Left cardiac atrium (tissue), 4 donors: ENCODE measurements at places on chromosomes 1 and 21. TPM values are rescaled to one million over a fixed set of nuclear protein-coding genes. Genes with fewer than 3 reads are reported as not detected.

The SSBP3 gene
- total RNA-seq = 23.9 TPM

The FMOD gene
- 51.6 TPM for total RNA-seq

The CDC42 gene
- total RNA-seq = 149 TPM

The CD1E gene
- total RNA-seq = not detected

The AGRN gene
- total RNA-seq = 25.7 TPM

GRCh38 chr1:9442278-9442846 is 96.9 kb upstream of the SLC25A33 start:
- DNase-seq = no peak

DNA sequence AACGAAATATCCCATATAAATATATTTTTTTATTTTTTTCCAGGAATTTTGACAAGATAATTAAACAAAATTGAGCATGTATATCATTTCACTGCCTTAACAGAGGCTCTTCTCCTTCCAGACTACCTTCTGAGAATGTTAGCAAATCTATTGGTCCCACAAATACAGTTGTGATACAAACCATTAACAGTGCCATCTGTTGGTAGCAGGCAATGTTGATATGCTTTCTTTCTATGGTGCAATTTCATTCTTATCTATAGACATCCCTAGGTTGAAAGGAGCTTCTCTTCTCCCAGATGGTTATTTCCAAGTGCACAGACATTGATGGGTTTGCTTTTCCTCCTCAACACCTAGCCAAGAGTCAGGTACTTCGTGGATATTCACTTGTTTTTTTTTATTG is 303.6 kb downstream of the USH2A start:
- DNase-seq = no peak

GRCh38 chr1:86823821-86824500 is 90.0 kb downstream of the SELENOF start:
- DNase-seq = no peak

- no peak for DNase-seq
These were observed 131.6 kb downstream of the AJAP1 start for GRCh38 chr1:4786055-4786454.

DNA sequence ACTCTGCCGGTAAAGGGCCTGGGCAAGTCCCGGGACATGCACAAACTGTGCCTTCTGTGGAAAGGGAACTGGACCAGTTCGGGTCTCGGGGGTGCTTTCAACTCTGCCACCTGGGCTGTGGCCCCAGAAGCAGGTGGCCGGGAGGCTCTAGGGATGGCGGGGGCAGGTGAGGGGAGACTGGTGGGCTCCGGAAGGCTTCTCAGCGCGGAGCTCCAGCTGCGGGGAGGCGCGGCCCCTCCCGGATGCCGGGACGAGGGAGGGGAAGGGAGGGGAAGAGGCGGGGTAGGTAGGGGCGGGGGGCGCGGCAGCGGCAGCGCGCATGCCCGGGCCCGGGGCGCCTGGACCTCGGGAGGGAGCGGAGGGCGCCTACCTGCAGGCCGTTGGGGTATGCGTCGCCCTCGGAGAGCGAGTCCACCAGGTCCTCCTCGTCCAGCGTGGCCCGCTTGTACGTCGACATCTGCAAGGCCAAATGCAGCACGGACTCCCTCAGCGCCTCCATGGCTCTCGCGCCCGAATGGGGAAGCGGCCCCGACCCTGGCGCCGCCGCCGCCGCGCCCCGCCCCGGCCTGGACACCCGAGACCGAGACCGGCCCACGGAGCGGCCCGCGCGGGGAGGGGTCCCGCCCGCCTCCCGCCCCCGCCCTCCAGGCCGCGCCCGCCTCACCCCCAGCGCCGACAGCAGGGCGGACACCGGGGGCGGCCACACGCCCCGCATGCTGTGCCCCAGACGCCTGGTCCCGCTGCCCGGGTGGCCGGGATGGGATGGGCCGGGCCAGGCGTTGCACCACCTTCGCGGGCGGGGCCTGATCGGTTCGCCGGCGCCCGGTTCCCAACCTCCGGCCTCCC is at the start of gene ECE1:
ECE1 (minus strand) TSS at position 764 of the 846 bp plus-strand sequence; CDS start at position 715, 49 bp downstream.
- DNase-seq = no peak

GRCh38 chr1:15952317-15953258 is 23.3 kb downstream of the ZBTB17 start:
- DNase-seq = no peak

DNA sequence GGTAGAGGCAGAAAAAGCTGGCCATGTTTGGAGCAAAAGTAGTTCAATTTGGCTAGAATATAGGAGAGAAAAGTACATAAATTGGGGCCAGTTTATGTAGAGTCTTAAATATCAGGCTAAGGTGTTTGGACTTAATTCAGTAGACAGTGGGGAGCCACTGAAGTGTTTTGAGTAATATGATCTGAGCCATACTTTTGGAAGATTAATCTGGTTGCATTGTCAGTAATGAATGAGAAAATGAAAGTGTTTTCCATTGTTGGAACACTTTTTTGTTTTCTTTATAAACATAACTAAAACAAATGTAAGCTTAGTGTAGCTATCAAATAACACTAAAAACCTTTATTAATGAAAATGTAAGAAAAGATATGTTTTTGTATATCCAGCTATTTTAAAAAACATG is 42.1 kb downstream of the POU2F1 start:
- no peak for DNase-seq

- DNase-seq = peak; percentile 61
These were observed 824.7 kb downstream of the USP25 start for GRCh38 chr21:16554503-16554902.

GRCh38 chr1:212816567-212817278 is 25.0 kb downstream of the TATDN3 start:
- no peak for DNase-seq

DNA sequence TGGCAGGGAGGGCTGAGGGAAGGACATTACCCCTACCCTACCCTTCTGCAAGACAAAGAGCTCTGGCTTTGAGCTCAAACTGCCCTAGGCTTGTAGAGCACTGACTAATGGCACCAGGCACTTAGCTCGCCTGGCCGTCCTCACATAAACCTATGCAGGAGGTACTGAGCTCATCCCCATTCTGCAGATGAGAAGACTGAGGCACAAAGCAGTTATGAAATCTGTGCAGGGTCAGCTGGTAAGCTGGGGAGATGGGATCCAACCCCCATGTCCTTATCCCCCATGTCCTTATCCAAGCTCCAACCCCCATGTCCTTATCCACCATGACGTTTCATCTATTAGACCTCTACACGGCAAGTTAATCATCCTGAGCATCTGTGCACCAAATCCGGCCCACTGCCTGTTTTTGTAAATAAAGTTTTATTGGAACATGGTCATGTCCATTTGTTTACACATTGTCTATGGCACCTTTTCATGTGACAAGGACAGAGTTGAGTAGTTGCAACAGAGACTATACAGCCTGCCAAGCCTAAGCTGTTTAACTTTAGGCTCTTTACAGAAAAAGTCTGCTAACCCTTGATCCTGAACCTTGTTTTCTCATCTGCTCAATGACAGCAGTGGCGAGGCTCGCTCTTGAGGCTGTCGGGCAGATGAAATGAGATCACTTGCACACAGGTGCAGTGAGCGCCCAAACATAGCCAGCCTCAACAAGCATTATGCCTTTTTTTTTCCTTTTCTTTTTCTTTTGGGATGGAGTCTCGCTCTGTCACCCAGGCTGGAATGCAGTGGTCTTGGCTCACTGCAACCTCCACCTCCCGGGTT is 86.8 kb downstream of the FBXO2 start:
- no peak for DNase-seq

GRCh38 chr1:23601135-23601967 is 42.0 kb upstream of the ID3 start:
- DNase-seq = no peak

GRCh38 chr21:14538483-14538882 is 7.6 kb downstream of the SAMSN1 start:
- DNase-seq = no peak
